CD4-positive, alpha-beta T cell treated with Interleukin-17A for 4 hours (primary cell): ENCODE measurements at places on chromosomes 4 and X.

GRCh38 chrX:40101430-40101802 lies 3.7 kb upstream of the BCOR start:
- DNase-seq, result no peak

DNA sequence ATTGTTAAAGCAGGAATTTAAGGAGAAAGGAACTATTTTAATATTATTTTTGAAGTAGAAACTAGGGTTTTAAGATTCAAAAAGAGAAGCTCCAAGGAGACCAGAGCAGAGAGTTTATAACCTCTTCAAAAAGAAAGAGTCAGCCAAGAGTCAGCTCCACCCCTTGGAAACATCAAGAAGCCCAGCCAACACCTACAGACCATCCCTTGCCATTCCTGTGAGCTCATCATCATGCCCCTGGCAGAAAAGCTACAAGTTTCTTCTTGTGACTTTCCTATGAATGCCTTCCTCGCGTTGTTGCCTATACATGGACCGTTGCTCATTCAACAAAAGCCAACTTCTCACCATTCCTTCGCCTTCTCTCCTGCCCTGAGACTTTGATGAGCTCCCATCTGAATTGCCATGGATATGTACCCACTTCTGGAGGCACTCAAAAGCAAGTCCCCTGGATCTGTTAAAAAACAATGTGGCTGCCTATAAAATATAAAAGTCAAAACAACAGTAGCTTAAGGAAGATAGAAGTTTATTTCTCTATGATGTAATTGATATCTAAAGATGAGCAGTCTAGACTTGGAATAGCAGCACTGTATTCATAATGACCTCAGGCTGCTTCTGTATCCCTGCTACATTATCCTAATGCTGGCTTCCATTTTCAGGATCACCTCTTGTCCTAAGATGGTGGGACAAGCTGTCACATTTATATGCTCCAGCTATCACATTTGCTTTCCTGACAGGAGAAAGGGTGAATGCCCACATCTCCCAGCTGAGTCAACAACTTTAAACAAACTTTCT lies 20.3 kb downstream of the PLRG1 start:
- DNase-seq, result no peak

DNA sequence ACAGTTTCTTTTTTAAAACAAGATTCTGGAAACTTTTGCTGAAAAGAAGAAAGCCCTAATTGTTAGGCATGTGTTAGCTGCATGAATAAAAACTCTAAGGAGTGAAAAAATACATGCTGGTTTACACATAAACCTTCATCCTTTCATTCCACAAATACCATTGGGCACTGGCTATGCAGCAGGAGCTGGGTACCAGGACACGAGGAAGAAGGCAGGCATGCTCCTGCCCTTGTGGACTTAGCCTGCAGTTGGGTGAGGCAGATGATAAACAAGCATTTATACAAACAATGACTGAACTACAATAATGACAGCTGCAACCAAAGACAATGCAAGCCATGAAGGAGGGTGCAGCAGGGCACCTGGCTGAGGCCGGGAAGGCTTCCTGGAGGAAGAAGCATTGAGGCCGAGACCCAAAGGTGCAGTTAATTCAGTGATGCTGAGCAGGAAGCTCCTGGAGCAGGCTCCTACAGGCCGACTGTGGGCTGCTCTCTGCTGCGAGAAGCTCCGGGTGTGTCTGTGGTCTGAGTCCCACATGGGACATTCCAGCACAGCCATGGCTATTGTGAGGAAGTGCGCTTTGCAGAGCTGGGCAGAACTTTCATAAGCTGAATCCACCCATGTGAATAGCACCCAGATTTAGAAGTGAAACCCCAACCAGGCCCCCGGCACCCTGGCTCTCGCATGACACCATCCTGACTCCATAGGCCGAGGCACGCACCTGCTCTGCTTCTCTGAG lies 44.0 kb upstream of the MXD4 start:
- no peak for DNase-seq

- no peak for DNase-seq
Observed at GRCh38 chr4:182042945-182043344, 200.3 kb upstream of the TENM3 start.

DNA sequence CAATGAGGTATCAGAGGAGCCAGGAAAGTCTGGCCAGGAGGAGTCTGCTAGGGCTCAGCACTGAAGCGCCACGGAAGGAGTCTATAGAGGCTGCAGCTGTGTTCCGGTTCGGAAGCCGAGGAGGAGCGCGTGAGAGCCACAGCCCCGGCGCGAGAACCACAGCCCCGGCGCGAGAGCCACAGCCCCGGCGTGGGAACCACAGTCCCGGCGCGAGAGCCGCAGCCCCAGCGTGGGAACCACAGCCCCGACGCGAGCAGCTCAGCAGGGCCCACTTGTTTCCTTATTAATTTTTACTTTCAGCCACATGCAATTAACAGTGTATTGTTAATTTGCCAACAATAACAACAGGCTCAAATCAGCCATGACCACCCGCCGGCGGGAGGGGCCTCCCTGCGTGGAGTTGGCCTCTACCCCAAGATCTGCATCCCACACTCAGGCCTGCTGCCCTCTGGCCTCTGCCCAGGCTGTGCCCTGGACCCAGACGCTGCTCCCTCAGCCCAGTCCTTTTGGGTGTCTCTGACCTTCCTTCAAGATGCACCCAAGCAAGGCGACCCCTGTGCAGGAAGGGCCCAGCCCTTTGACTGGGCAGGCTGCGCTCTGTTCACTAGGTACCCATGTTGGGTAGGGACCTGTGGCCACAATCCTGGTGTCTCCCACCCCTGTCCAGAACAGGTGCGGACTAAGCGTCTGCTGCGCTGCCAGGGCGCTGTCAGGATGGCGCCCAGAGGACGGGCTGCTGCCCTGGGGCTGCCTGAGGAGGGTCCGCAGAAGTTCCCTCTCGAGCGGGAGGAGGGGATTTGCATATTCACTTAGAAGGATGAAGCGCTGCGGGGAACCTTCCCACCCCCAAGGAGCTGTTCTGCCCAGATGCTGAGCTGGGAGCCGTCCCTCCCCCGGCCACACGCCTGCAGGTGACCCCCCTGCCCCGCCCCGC lies 113.8 kb downstream of the ADRA2C start:
- DNase-seq, result peak; percentile 19

DNA sequence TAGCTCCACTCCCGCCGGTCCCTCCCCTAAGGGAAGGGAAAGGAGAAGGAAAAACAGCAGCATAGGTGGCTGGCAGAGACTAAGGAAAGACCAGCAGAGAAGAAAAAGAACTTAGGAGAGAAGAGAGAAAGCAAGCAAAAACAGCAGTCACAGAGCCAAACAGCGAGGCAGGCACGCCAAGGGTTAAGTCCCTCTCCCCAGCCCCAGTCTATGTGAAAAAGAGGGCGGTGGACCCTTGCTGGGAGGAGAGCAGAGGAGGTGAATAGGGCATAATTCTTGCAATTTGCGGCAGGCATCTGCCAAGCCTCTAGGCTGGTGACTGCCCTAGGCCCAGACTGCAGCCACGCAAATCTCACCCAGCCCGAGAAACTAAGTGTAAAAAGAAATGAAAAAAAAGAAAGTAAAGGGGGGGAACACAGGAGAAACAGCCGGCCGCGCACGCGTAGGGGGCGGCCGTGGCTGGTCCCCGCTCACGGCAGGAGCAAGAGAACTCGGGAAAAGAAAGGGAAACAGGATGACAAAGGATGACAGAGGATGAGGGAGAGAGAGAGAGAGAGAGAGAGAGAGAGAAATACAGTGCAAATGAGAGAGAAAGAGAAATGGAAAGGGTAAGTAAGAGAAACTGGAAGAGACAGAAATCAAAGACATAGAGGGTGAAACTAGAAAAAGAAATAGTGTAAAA lies 48.6 kb downstream of the MAGEA9 start:
- DNase-seq, result peak; percentile 25

GRCh38 chr4:78581618-78582017 lies 30.0 kb downstream of the ANXA3 start:
- DNase-seq, result no peak

DNA sequence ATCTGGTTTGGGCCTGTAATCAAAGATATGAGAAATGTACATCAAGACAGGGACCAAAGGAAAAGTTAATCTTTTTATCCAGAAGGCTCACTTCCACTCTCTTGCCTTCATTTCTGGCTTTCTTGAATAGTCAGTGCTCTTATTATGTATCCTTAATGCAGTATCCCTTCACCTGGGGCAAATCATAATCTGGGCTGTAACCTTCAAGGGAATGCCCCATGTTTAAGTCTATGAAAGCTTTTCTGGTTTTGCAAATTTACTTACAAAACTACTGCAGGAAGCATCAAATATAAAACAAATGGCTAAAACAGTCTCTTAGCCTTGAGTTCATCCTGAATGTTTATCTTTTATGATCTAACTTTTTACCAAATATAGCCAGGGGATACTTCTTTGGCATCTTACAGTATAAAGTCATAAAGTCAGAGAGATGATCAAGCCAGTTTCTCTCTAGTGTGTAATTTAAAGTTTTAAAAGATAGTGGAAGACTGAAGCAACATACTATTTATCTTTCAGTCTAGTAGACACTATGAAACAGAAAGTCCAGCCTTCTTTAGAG lies 1214.8 kb downstream of the STIM2 start:
- DNase-seq, result no peak

GRCh38 chrX:9351126-9351525 lies 113.7 kb upstream of the TBL1X start:
- no peak for DNase-seq

DNA sequence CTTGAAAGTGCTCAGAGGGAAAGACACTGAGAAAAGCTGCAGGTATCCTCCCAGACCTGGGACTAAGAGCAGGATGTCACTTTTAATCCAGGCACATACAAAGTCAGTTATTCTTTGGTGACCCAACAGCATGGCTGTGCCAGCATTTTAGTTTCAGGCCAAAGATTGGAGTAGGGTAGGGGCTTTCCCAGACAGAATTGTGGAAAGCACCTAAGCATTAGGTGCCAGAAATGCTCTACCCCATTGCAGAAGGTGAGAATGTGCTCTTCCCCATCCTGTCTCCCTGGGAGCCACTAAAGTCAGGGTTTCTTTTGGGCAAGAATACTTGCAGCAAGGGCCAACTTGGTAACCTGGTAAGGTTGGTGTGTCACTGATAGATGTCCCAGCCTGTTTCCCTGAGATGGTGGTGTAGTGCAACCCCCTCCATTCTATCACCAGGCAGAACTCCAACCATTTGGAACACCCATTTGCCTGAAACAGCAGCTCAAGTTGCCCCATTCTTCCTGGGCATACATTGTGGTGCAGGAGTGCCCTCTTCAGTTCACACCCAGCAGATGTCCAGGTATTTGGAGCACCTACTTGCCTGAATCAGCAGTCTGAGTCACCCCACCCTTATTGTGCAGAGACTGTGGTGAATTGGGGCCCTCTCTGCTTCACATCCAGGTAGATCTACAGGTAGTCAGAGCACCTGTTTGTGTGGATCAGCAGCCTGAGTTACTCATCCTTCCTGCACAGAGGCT lies 183.5 kb downstream of the ZC4H2 start:
- DNase-seq, result no peak

DNA sequence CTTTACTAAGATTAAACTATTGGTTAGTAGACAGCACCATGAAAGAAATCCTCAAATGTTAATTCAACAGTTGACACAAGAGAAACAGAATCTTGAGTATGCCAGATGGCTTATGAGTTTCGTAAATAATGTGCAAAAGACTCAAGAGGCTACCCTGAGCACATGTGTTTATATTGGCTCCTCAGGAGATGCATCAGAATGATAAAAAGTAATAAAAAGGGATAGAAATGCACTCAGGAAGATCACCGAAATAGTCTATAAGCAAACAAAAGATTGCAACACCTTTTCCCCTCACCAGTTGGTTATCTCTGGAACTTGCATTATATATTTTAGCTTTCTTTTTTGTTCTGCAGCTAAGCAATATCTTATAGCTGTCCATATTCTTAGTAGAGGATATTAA lies 84.4 kb downstream of the SCFD2 start:
- DNase-seq, result no peak

- no peak for DNase-seq
Observed at GRCh38 chrX:46929439-46930261, 17.4 kb downstream of the JADE3 start.

DNA sequence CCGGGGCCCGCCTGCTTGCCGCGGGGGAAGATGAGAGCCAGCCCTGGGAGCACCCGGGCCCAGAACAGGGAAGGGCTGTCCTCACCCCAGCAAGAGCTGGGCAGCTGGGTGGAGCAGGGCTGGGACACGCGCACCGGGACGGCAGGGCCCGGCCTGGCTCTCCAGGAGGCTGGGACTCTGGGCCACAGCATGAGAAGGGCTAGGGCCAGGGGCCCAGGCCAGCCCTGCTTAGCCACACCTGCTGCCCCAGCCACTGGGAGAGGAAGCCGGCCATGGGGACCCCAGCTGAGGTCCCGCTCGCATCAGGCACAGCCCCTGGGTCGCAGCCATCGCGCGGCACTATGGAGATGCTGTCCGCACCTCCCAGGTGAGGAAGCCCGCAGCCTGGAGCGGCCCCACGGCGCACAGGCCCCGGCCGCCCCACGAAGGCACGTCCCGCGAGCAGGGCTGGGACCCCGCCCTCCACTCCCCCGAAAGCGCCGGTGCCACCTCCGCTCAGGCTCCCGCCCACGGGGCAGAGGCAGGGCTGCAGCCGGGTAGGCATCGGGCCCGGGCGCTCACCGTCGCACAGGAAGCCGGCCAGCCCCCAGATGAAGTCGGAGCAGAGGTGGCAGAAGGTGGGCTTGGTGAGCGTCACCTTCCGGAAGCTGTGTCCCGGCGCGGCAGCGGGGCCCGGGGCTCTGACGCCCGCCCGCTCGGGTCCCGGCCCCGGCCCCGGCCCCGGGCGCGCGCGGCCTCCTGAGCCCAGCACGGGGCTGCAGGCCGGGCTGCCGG lies 531 bp downstream of the DGKQ start:
- peak; percentile 71 for DNase-seq

DNA sequence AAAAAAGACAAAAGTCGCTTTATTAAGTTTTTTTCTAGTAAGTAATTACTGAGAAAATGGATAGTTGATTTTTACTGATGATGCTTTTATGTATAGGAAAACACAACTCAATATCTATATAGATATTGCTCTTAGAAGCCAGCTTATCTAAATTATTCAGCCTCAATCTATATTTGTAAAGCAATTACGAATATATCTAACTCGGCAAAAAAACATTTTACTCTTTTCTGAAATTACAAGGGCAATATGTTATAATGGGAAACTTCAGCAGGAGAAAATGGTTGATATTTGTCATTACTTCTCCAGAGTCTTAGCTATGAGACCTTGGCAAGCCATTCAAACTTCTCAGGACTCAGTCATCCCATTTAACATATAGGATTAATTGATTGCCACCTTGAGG lies 228.5 kb downstream of the SLC7A11 start:
- no peak for DNase-seq
